CMK (cell line): ENCODE measurements at places on chromosomes 6 and 20.

GRCh38 chr6:77839292-77839691 lies 186.5 kb downstream of the MEI4 start:
- DNase-seq, result no peak

DNA sequence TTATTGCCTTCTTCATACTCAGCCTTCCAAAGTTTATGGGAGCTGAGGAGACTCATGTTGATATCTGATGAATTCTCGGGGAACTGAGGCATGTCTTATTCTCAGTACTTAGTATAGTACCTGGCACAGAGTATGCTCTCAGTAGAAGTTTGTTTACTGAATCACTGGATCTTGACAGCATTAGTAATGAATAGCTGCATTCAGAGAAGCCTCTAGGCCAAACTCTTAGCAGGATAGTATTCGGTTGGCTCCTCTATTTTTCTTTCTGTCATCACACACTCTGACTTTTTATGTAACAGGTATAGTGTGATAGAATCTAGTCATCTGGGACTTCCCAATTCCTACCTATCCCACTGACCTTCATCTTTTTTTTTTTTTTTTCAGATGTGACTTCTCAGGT lies 566.4 kb upstream of the MAN1A1 start:
- DNase-seq, result no peak

- DNase-seq, result no peak
These were observed 75.0 kb downstream of the SYCP2 start for GRCh38 chr20:59858425-59858824.

- no peak for DNase-seq
These were observed 757.0 kb upstream of the MMS22L start for GRCh38 chr6:98039904-98040607.

DNA sequence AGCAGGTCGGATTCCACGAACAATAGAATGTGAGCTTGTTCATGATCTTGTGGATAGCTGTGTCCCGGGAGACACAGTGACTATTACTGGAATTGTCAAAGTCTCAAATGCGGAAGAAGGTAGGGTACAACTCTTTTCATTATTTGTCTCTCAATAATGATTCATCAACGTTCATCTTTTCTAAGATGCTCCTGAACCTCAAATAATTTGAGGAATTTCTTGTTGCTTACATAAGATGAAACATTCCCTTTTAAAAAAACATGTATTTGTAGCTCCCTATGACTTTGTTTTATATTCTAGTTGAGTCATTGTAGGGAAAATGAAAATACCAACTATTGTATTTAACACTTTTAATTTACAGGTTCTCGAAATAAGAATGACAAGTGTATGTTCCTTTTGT lies 17.0 kb downstream of the MCM8 start:
- DNase-seq, result no peak

DNA sequence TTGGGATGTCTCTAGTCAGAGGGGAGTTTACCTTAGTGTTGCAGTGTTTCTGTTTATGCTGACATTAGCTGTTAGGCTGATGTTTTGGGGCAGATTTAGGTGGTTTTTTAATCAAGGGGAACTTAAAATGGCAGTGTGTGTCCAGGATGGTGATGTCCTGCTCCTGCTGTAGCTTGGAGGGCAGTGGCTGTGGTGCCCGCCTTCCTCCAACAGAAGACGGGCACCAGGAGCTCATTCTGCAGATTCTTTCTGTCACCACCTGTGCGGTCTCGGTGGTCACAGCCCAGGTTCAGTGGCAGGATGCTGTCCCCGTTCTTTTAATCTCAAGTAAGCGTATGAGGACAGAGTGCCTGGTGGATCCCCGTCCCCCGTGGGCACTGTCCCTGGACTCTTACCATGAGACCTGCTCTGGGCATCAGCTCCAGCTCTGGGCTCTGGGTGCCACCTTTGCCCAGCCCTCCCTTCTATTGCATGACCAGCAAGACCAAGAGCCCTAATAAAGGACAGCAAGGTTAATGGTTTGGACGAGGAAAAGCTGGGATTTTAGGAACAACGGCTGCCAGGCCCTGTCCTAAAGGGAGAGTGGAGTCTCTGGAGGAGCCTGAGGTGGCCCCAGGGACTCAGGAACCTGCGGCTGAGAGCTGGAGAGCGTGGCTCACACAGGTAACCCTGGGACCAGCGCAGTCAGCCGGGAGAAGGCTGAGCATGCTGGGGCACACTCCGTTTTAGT lies 217.3 kb downstream of the ERMARD start:
- DNase-seq, result no peak

GRCh38 chr6:169312658-169313346 lies 59.2 kb upstream of the THBS2 start:
- no peak for DNase-seq

- DNase-seq, result no peak
These were observed 440.4 kb upstream of the ARID1B start for GRCh38 chr6:156336733-156337132.

- DNase-seq, result no peak
These were observed 12.4 kb upstream of the CSNK2A1 start for GRCh38 chr20:555976-556385.

GRCh38 chr20:31560094-31560745 lies 44.9 kb upstream of the ID1 start:
- no peak for DNase-seq
